ENCODE measurements at places on chromosomes 7 and 10. TPM values are rescaled to one million over a fixed set of nuclear protein-coding genes. Genes with fewer than 3 reads are reported as not detected.

UTF1 gene
- not detected for polyA plus RNA-seq

PSD gene
- 1.4 TPM for polyA plus RNA-seq

CNPY1 gene
- polyA plus RNA-seq: not detected

SHTN1 gene
- polyA plus RNA-seq: 0.65 TPM

DNA sequence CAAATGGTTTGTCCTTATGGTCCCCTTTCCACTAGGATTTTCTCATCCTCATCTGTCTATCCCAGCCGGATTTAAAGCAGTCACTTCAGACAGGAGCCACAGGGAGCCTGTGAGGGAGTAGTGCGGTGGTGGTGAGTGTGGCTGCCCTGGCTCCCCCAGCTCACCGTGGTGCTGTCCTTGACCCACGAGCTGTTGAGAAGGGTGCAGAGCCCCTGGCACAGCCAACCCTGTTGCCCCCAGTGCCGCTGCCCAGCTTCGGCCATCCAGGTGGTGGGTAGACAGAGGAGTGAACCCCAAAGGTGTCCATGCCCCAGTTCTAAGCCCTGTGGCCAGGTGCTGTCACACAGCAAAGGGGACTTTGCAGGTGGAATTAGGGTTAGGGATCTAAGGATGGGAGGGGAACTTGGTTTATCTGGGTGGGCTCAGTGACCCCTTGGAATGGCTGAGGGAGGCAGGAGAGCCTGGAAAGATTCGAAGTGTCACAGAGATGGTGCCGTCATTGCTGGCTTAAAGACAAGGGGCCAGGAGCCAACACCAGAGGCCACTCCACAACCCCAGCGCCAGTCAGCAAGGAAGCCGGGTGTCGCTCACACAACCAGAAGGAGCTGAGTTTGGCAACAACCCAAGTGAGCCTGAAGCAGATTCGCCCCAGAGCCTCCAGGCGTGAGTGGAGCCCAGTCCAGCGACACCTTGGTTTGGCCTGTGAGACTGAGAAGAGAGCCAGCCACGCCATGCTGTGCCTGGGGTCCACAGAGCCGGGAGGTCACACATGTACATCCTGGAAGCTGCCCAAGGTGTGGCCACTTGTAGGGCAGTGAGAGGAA, 142.4 kb downstream of the ADCY1 start:
- H3K27me3 ChIP-seq: no peaks in the 10 kb centered on the region
- no peak overlapping the region for H3K27ac ChIP-seq
- H3K4me3 ChIP-seq: no peak overlapping the region
- no peaks in the 10 kb centered on the region for H3K36me3 ChIP-seq

GRCh38 chr10:21600804-21601433, 66.9 kb downstream of the MLLT10 start:
- peaks cover 2% of the 10 kb centered on the region for H3K36me3 ChIP-seq
- no peak for DNase-seq
- H3K27me3 ChIP-seq: no peaks in the 10 kb centered on the region
- H3K27ac ChIP-seq: no peak overlapping the region
- H3K4me3 ChIP-seq: no peak overlapping the region

GRCh38 chr7:103474956-103475355, 28.9 kb upstream of the SLC26A5 start:
- H3K4me1 ChIP-seq: no peaks in the 10 kb centered on the region
- H3K27ac ChIP-seq: no peak overlapping the region
- peaks cover 15% of the 10 kb centered on the region for H3K27me3 ChIP-seq
- H3K4me3 ChIP-seq: no peak overlapping the region
- DNase-seq: no peak

DNA sequence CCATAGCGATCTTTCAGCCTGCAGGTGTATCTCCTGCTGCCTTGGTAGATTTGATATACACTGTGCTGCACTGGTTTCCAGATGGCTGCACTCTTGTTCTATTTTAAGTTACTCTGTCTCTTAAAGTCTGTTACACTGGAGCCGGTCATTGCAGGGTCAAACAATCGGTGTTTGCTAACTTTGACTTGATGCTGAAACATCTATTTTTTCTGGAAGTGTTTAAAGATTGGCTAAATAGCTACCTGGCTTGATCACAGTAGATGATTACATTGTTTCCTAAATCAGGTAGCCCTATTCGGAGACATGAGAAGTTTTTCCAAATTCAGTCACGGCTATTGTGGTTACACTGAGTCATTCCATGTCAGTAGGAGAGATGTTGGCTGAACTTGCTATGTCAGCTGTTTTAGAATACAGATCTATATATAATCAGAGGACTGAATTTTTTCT, 574.8 kb downstream of the ETV1 start:
- H3K4me1 ChIP-seq: no peaks in the 10 kb centered on the region
- no peaks in the 10 kb centered on the region for H3K27me3 ChIP-seq
- DNase-seq: no peak
- no peak overlapping the region for H3K4me3 ChIP-seq

DNA sequence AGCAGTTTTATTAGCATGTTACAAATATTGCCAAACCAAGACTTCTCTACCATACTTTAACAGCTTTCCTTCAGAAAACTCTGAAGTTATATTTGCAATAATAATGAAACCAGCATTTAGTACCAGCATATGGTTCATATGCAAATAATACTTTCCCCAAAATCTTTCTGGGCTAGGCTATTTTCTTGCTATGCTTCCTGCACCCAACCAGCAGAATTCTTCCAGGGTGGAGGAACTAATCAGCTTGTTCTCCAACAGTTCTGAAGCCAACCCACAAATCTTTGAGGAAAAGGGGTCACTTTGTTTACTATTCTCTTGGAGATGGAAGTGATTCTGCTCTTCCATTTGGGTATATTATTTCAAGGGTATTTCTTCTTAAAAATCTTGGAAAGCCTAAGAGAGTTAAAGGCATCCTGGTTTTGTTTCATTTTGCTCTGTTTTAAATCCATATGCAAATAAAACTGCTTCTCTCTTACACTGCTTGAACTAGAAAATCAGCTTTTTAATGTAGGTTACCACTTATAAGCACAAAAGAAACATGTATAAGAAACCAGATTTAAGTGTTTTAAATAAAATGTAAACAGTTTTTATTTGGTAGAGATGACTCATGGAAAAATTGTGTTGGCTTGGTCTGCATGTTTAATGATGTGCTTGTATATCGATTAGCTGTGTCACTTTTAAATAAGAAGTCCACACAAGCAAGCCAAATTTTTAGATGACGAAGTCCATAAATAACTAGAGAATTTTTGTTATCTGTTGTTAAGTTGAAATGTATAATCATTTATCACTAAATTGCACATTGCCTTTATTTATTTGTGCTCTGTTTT, 103.7 kb downstream of the HECTD2 start:
- no peak for DNase-seq
- no peak overlapping the region for H3K27ac ChIP-seq
- H3K4me3 ChIP-seq: no peak overlapping the region
- H3K36me3 ChIP-seq: no peaks in the 10 kb centered on the region
- no peaks in the 10 kb centered on the region for H3K27me3 ChIP-seq

DNA sequence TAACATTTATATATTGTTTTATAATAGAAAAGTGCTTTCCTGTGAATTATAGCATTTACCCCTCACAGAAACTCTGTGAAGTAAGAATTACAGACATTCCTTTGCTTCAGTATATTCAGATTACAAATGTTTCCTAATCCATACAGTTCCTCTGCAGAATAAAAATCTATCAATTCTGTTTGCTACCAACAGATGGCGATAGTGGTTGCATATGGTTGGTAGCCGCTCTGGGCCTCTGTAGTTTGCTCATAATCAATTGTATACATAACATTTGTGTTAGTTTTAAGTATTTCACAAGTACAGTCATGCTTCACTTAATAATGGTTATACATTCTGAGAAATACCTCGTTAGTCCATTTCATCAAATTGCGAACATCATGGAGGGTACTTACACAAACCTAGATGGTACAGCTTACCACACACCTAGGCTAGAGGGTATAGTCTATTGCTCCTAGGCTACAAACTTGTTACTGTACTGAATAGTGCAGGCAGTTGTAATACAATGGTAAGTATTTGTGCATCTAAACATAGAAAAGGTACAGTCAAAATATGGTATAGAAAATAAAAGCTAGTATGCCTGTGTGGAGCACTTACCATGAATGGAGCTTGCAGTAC, 94.4 kb upstream of the STEAP4 start:
- H3K4me1 ChIP-seq: no peaks in the 10 kb centered on the region
- no peak overlapping the region for H3K27ac ChIP-seq
- H3K36me3 ChIP-seq: no peaks in the 10 kb centered on the region
- H3K4me3 ChIP-seq: no peak overlapping the region

DNA sequence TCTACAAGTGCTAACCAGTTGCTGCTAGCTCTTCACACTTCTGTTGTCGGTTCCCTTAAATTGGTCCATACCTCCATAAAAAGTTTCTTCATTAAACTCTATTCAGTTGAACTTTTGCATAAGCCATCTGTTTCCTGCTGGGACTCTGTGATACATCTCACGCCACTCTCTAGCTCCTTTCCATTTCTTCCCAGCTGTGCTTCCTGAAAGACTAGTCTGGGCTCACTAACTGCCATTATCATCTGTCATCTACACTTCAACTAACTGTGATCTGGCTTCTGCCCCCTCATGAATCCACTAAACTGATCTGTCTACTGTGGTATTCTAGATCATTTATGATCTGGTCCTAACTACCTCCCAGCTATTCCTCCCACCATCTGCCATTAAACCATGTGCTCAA, 78.3 kb downstream of the ELAPOR2 start:
- H3K4me3 ChIP-seq: no peak overlapping the region
- H3K36me3 ChIP-seq: no peaks in the 10 kb centered on the region
- peaks cover 16% of the 10 kb centered on the region for H3K4me1 ChIP-seq
- H3K27ac ChIP-seq: no peak overlapping the region
- no peaks in the 10 kb centered on the region for H3K27me3 ChIP-seq

Data from CD4-positive, CD25-positive, alpha-beta regulatory T cell (primary cell).